ENCODE measurements at places on chromosomes 2 and 18.

DNA sequence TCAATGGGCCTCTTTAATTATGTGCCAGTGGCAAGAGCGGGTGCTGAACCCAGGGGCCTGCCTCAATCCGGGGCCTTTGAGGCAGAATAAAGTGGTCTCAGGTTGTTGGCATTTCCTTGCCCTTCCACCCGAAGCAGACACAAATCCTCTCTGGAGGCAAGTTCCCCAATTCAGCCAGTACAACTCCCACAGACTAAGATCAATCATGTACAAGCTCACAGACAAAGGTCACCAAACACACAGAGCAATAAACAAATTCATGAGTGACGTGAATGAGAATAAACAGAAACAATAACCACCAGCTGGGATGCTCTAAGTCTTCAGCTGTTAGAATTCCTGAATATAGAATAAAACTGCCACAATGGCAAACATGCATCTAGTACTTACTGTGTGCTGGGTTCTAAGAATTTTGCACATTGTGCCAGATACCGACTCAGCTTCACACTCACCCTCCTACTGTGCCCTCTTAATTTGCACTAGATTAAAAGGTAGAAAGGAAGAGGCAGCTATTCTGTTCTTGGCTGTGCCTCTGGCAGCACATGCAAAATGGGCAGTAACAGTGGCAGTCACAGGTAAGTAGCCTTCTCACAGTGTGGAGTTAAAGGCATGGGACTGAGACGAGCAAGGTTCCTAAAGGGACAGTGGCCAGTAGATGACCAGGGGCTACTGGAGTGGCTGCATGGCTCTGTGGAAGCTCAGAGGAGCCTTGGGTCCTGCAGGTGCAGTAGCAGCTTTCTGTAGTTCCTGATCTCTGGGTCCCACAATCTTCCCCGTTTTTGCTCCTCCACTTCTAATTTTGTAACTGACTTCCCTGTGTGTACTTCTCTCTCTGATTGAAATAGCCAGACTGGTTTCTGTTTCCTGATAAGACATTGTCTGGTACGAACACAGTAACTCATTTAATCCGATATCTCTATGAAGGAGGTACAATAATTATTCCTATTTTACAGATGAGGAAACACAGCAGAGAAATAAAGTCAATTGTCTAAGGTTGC is 34.6 kb upstream of the IL1B start:
- no peak for DNase-seq

DNA sequence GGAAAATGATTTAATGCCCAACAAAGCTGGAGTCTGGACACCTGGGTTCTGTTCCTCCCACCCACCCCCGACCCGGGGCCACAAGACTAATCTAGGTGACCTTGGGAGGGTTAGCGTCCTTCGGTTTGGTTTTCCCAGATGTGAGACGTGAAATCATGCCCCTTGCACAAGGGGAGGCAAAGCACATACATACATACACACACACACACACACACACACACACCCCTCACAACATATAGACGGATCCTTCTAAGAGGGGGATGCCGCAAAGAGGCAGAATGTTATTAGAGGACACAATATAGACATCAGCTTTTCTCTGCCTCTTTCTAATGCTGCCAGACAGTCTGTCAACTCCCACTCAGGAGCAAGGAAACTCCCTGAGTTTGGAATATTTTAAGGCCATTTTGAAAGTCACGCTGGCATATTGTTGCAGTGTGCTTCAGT is 616 bp upstream of the RBMS1 start:
- DNase-seq = no peak

DNA sequence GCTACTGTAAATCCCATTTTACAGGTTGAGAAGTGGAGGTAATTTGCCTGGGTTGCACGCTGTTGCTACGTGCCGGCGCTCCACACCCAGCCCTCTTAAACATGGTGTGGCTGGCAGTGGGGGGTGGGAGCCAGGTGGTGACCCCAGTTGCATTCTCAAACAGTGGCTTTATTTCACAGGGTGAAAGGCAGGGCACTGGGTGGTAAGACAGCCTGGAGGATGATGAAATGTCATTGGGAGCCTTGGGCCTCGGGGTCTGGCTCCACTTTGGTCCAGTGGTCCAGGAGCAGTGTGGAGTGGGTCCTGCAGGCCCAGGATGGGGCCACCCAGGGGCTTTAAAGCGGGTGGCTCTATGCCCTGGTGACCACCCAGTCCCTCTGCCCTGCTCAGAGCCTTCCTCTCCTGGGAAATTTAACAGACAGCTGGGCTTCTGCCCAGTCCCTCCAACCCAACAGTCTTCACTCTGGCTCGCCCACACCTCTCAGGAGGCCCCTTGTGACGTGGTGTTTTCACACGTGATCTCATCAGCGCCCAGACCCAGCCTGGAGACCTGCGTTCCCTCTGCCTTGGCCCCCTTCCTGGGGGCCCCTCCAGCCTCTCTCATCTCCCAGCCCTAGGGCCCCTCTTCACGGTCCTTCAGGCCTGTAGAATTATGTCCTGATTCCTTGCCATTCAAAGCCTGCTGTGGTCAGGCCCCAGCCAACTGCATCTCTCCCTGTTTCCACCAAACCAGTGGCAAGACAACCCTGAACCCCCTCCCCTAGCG is 92.5 kb downstream of the INHBB start:
- no peak for DNase-seq

- no peak for DNase-seq
These were observed 28.2 kb downstream of the GULP1 start for GRCh38 chr2:188319838-188320237.

- DNase-seq = peak; percentile 28
These were observed 90.5 kb downstream of the ICOS start for GRCh38 chr2:204027091-204027490.

GRCh38 chr2:98252038-98252773 is 94.0 kb upstream of the CNGA3 start:
- DNase-seq = no peak

- DNase-seq = peak; percentile 69
These were observed 452.3 kb upstream of the ID2 start for GRCh38 chr2:8229546-8229986.

- DNase-seq = no peak
These were observed 500.9 kb upstream of the DSEL start for GRCh38 chr18:68017385-68017784.

DNA sequence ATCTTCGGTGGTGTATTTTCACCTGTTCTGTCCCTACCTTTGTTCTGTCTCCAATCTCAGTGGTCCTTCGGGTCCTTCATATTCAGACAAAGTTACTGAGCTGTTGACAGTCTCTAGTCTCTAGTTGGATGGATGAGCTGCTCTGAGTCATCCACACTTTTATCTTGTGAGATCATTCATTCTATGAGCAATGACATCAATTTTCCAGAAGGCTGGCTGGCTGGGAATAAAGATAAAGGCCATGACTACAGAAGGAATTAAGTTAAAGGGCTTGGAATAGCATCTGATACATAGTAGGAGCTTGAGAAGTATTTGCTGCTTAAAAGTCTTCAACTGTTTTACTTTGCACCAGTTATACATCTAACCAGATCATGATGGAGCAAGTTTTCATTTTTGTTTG is 43.1 kb upstream of the SLC39A10 start:
- peak; percentile 96 for DNase-seq

DNA sequence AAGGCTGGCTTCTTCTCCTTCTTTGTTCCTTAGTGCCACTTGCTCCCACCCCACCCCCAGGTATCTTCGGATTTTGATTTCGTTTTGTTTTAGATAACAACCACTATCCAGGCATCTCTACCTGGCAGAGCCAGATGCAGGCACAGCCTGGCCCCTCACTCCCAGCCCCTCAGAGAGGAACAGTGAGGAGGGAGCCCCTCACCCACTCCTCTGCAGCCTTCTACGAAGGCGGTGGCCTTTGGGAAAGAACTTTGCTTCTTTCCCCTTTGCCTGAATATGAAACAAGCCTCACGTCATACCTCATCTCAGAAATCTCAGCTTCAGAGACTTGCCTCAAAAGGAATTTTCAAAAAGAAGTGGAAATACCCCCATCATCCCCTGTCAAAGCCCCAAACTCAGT is 6.3 kb upstream of the CYP26B1 start:
- DNase-seq = no peak

GRCh38 chr2:144320491-144320890 is 199.4 kb downstream of the ZEB2 start:
- DNase-seq = peak; percentile 38

GRCh38 chr2:158024288-158024898 is 77.3 kb upstream of the UPP2 start:
- DNase-seq = peak; percentile 35

- no peak for DNase-seq
These were observed 85.5 kb upstream of the GPC1 start for GRCh38 chr2:240350006-240350355.

Data from fibroblast of skin of right biceps (primary cell).